ENCODE measurements at places on chromosomes 5 and 9.

GRCh38 chr9:89926691-89927220, 321.9 kb downstream of the GADD45G start:
- DNase-seq: no peak

- no peak for DNase-seq
These were observed 32.8 kb upstream of the SEMA4D start for GRCh38 chr9:89530726-89531125.

- DNase-seq: no peak
These were observed 120.9 kb downstream of the SSBP2 start for GRCh38 chr5:81629986-81630385.

- DNase-seq: peak; percentile 57
These were observed 781 bp downstream of the ST6GALNAC4 start for GRCh38 chr9:127915801-127916719.

- DNase-seq: no peak
These were observed 80.7 kb upstream of the C9orf72 start for GRCh38 chr9:27653957-27654356.

GRCh38 chr5:132737982-132738681, 786 bp upstream of the KIF3A start:
- no peak for DNase-seq

- DNase-seq: no peak
These were observed 22.3 kb downstream of the RIC1 start for GRCh38 chr9:5651246-5651645.

DNA sequence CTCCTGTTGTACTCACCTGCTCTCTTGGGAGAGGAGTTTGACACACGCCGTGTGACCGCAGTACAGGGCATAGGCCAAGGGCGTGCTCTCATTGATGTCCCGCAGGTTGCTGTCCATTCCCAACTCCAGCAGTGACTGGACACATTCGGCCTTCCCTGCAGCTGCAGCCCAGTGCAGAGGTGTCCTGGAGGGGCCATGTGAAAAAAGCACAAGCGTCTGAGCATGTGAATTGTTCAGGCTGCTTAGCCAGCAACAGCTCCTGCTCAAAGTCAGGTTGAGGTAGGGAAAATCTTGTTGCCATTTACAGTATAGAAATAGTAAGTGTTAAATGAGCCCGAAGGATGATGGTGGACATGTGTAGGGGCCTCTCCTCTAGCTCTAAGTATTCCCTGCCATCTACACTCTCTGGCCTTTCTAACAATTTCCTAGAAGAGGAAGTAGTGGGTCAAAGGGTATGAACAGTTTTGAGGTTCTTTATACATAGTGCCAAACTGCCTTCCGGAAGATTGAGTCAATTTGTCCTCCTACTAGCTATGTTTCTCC, 116.5 kb downstream of the ANKRD55 start:
- DNase-seq: no peak

DNA sequence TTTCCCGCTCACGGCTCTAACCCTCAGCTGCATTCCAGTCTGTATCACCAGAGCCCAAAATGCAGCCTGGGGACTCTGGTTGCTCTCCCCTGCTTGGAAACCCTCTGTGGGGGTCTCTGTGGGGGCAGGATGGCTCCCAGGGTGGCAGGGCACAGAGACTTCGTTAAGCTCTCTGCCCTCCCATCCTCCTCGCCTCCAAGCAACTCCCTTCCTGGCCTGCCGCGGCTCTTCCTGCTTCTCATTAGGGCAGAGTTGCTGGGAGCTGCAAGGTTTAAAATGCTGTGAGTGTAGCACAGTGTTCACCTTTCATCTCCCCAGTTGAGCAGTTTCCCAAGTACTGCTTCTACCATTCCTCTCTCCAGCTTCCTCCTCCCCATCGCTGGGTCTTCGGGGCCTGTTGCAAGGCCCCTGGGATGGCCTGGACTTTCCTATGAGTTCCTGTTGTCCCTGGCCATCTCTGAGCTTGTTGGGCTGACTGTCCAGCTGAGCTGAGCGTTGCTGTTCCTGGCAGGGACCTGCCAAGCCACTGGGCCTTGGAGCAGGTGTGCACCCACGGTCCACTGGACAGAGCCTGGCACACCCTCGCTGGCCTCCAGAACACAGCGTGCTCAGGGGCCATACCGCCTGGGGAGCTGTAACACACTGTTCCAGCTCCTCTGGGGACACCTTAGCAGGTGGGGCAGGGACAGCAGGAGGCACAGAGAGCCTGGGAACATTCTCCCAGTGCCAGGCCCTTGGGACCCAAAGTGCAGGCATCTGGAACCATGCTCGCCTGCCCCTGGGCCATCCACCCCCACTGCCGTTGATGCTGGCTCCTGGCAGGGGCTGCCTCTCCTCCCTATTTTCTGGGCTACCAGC, 188.4 kb downstream of the C9orf50 start:
- DNase-seq: no peak

GRCh38 chr5:77877516-77878355, 101.6 kb upstream of the TBCA start:
- no peak for DNase-seq

- no peak for DNase-seq
These were observed 32.4 kb upstream of the GAS1 start for GRCh38 chr9:86979657-86980056.

GRCh38 chr9:122005597-122005996, 87.5 kb downstream of the TTLL11 start:
- DNase-seq: no peak

GRCh38 chr5:41447650-41448510, 62.5 kb downstream of the PLCXD3 start:
- no peak for DNase-seq

- no peak for DNase-seq
These were observed 59.6 kb upstream of the MAN2A1 start for GRCh38 chr5:109630093-109630492.

DNA sequence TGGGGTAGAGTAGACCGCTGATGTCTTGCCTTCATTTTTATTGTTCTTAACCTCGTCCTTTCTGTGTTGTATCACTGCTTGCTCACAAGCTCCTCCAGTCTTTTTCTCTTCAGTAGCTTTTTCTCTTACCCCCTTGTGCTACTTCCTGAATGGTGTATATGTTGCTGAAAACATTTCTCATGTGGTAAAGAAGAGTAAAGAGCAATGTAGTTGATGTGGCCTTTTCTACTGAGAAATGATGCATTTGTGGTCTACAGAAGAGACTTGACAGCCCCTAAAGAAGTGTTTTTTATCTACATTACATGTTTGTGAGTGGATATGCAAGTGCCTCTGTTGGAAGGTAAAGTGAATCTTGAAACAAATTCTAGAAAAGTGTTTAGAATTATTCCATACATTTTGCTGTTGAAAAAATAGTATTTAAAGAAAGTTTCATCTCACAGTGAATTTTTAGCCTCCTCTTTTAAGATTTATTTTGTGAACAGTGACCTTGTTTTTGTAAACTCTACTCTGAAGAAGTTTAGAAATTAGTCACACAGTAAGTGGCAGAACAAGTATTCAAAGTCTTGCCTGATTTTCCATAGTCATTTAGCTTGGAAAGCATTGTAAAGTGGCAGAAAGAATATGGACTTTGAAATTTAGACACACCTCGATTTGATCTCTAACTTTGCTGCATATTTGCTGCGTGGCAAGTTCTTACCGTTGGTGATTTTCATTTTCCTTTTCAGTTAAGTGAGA, 17.4 kb downstream of the CDC42SE2 start:
- no peak for DNase-seq

GRCh38 chr5:103347716-103348423, 89.3 kb downstream of the MACIR start:
- no peak for DNase-seq

GRCh38 chr9:121609822-121610637, 41.4 kb upstream of the DAB2IP start:
- DNase-seq: no peak

GRCh38 chr5:6158974-6159831, 219.1 kb downstream of the MED10 start:
- no peak for DNase-seq

DNA sequence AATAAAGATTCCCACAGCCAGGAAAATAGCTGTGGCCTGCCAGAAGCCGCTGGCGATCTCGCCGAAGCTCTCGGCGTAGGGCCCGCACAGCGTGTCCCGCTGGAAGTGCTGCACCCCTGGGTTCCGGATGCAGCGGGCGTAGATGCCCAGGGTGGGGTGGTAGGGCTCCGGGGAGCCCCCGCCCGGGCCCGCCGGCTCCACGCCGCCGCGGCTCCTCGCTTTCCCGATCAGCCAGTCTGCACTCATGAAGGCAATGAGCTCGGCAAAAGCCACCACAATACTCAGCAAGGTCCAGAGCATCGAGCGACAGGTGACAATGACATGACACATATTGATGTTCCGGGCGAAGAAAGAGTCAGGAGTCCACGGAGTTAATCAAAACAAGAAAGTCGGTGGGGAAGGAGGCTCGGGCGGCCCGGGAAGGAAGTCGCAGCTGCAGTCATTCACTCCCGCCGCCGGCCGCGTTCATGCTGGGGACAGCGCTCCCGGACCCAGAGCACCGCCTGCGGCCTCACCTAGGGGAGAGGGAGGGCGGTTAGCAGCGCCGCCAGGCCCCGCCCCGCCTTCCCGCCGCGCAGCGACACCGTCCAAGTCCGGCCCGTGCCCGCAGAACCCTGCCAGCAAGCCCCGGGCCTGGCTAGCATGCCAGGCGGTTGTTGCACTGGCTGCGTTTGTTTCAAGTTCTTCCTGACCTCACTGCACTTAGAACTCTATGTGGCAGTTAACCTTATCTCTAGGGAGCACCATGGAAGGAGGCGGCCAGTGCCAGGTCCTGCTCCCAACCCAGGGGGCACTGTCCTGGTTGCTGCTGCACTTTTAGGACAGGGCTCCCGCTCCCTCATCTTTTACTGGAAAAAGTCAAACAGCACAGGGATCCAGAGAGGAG, 138.4 kb downstream of the LHFPL2 start:
- peak; percentile 68 for DNase-seq

DNA sequence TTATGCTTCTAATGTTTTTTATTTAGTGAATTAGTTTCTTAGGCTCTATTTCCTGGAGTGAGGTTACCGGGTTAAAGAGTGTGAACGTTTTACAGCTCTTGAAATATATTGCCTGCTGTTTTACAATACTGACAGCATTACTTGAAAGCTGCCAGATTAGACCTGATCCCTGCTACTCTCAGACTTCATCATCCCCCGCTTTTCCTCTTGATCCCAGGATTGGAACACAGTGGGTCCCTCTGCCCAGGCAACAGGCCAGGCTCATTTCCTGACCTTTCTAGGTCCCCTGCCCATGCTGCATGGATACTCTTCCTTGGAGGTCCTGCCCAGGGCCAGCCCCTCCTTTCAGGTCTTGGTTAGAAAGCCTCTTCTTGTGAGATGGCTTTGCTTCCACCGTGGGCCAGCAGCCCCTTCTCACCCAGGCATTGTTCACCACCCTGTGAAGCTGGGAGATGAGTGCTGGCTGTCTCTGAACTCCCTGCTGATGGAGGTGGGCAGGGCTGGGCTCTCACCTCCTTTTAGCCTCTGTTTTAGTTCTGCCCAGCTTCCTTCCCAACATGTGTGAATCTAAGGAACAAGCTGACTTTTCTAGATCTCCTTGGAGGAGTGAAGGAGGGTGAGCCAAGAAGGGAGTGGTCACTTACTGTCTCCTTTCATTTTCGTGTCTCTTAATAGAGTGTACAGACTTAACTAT, 15.5 kb upstream of the FAM120AOS start:
- no peak for DNase-seq

- DNase-seq: no peak
These were observed 111.6 kb downstream of the CMYA5 start for GRCh38 chr5:79800979-79801827.

- DNase-seq: no peak
These were observed 3.1 kb upstream of the IL6ST start for GRCh38 chr5:55997742-55998351.

Measured in NCI-H146 (cell line).